ENCODE measurements at places on chromosomes 12 and 14.

DNA sequence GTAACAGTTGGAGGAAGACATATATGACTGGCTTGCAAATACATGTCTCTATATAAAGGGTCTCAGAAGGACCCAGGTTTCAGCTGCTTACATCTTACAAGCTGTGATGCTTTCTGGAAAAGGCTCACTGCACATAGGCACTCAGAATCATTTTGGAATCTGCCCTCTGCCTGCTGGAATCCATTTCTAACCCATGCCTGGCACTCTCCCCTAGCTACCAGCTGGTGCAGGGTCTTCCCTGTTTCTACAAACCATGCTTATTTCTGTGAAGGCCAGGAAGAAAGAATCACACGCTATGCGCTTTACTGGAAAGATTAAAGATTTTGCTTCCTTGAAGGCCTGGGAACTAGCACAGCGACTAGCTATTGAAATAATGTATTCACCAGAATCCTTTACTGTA lies 151.3 kb downstream of the DICER1 start:
- no peak for DNase-seq

- DNase-seq: no peak
Measured at GRCh38 chr14:31326111-31326510, 94.2 kb downstream of the HEATR5A start.

DNA sequence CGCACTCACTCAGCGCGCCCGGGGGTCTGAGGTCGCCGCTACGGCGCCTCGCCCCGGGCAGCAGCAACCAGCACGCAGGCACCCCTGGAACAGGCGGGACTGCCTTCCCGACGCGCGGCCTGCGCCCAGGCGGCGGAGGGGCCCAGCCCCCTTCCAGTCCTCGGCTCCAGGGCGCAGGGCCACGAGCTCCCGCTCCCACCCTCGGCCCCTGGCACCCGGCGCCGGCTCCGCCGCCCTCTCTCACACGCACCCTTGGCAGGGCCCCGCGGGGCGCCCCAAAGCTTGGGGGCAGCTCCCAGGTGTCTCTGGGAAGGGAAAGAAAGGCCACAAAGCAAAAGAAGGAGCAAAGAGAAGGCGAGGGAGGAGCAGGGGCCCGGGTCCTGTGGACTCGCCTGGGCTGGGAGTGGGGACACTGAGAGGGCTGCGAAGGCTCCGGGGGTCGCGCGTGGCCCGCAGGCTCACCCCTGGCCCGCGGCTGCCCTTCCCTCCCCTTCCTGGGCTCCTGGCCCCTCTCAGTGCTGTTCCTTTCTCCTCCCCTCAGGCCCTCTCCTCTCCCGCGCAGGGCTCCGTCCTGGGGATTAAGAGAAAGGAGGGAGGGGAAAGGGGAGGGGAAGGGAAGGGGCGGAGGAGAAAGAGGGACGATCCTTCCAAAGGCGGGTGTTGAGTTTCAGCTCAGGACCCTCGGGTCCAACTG lies 907 bp upstream of the EFS start:
- DNase-seq: no peak

GRCh38 chr12:41869432-41869831 lies 275.2 kb downstream of the GXYLT1 start:
- no peak for DNase-seq

DNA sequence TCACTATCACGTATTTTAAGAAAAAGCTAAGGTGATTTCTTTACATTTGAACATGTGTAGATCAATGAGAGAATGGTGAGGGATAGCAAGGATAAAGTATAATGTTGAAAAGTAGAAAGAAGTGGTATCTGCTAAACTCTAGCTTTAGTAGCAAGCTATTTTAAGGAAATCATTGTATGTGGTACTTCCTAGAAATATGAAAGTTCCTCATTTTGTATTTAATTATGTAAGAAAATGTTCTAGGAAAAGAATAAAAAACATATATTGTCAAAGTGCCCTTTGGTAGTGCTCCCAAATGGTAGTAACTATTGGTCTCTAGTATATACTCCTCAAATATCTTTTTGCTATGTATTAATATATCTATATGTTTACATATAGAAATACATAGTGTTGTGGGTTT lies 35.7 kb downstream of the RAB21 start:
- DNase-seq: no peak

DNA sequence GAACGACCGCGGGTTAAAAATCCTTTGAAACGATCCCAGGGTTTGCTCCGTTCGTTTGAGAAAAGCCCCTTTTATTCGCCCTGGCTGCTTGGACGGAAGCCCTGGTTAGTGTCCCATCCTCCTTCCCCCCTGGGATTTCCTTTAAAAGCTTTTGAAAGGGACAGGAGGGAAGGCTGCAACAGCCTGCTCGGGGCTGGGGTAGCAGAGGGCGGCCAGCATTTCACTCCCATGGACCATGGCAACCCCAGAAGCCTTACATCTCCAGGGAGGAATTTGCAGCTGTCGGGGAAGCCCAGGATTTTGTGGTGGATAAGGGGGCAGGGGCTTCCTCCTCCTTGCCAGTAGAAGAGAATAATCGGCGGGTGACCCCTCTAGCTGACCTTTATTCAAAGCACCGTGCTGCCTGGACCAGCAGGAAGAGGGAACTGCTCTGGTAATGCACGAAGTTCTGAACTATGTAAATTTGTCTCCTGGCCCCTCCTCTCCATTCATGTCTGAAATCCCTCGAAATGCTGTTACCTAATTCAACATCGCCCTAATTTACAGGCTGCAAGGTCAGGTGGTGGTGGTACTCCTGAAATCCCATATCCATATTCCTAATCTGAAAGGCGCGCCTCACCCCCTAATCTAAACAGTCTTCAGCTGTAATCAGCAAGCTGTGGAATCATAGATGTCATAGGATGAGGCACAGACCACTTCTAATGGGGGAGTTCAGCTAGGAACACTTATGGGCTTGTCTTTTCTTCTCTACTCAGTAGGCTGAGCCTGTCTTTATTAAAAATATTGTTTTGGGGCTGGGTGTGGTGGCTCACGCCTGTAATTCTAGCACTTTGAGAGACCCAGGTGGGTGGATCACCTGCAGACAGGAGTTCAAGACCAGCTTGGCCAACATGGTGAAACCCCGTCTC lies 1.0 kb upstream of the CLIP1 start:
- DNase-seq: no peak

- DNase-seq: no peak
Measured at GRCh38 chr14:102484316-102484715, 25.3 kb downstream of the ANKRD9 start.

DNA sequence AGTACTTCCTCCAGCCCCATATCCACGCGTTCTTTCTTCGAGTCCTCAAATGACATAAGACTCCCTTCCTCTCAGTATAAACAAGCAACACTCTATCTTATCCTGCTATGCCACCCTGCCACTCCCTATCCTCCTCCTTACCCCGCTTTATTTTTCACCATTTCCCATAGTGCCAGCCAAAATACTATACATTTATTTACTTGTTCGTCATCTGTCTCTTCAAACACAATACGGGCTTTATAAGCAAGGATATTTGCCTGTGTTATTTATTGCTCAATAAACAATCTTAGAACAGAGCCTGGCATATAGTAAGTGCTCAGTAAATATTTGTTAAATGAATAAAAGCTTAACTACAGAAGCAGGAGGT lies 444.9 kb downstream of the EGLN3 start:
- DNase-seq: no peak

- peak; percentile 69 for DNase-seq
Measured at GRCh38 chr12:120100630-120101029, 15.9 kb downstream of the RAB35 start.

DNA sequence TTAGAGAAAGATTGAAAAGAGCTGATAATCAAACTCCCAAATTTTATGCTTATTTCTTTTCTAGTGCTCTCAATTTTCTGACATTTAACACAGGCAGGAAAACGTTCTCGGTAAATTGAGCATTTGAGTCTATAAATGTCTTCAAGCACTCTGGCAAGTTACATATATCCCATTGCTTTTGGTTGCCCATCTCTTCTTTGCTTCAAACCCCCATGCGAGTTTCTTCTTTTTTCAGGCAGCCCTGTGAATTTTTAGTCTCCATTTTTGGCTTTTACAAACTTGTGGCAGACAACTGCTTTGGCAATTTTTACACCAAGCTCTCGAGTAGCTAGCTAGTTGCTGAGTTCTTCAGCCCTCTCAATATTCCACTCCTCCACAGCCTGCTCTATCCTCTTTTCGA lies 8.7 kb upstream of the TMEM63C start:
- DNase-seq: no peak

DNA sequence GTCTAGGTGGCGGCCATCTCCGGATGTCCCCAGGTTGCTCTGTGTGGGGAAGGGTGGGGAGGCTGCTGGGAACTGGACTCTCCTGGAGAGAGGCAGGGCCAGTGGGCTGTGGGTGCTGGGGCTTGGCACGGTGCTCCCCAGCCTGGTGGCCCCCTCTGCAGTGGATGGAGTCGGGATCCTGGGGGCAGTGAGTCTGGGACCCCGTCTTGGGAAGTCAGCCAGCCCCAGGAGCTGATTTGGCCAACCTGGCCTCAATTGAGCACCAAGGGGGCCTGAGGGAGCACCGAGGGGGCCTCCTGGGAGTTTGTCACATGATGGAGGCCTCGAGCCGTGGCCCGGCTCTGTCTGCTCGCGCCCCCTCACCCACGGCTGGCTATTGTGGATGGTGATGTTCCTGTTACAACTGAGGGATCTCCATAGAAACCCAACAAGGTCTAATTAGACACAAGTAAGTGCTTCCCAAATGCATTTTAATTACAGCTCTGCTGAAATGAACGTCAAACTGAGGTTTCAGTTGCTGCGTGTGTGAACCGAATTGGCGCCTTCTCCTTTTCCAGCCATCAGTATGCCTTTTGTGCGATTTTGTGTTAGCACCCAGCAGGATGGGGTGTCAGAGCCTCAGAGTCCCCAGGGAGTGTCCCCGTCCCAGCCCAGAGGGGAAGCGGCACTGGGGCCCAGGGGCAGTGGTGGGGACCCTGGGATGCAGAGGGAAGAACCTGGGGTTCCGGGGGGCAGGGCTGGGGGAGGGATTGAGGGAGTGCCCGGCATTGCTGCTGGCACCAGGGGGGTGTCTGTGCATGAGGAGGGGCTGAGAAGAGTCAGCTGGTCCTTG lies 71.8 kb downstream of the KIF26A start:
- no peak for DNase-seq

DNA sequence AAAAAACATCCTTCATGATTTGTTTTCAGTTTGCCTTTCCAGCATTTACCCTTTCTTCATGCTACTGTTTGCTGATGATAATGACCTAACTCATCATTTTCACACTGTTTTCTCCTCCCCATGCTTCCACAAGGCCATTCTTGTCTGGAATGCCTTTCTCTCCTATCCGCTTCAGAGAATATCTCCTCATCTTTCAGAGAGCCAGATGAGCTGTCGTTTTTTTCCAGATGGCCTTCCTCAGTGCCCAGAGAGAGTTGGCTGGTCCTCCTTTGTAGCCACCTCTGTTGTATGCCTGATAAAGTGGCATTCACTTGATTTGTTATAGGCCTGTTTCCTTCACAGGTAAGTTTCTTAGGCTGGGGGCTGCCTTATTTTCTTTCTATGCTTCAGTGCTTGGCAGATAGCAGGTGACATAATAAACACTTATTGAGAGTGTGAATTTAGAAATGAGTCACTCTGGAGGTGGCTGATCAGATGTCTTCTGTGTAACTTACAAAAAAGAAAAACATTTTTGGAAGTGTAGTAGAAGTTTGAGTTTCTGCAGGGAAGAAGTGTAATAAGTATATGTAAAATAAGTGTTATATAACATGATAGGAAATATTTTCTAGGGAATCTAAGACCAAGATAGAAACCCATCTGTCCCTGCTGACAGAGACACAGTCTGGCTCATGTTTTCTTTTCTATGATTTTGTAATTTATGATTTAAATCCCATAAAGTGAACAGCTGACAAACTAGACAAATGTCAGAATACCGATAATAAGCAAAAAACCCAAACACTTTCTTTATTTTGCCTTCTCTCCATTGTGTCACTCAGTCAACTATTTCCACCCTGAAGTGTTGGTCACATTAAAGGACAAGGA lies 174.5 kb downstream of the DACT1 start:
- peak; percentile 32 for DNase-seq

- DNase-seq: no peak
Measured at GRCh38 chr12:89390802-89391673, 38.7 kb upstream of the DUSP6 start.

DNA sequence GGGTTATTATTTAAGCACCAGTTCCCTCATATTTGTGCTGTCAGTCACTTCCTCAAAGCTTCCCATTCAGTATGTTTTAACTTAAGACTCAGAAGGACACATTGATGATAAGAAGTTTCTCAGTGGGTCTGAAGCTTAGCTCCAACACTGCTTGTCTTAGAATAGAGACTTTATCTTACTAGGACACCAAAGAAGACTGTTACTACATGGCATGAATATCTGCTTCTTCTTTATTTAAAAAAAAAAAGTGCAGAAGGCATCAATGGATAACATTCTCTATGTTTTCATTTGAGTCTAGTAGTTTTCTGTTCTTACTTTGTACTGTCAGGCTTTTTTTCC lies 404.2 kb downstream of the DAD1 start:
- DNase-seq: no peak

DNA sequence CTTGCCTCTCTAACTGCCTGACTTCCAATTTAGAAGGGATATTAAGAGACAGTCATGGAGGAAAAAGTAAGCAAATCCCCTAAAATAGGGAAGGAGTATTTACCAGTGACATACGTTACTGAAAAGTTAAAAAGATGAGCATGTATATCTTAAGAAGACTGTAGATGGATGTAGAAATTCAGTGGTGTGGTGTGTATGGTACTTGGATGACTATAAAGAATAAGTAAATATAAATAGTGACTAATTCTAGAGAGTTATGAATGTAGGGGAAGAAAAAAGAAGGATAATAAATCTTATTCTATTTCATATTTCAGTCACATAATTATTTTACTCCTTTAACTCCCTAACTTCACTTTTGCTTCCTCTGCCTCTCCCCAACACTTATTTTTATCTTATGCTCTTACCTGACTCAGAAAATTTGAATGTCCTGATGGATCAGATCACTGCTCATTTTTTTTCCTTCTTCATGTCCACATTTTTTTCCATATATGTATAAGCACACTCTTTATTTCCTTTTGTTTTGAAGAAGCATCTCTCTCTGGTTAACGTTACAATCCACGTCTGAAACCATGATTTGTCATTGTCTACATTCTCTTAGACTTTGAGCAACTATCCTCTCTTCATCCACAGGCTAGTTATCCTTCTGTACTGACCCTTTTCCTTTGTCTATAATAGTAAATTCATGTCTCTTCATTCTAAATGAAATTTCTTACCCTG lies 422.7 kb upstream of the SYT1 start:
- no peak for DNase-seq

All from cerebellum (tissue), 4 donors.